Heart left ventricle (tissue), 16 donors: ENCODE measurements at places on chromosomes 7 and 10. TPM values are rescaled to one million over a fixed set of nuclear protein-coding genes. Genes with fewer than 3 reads are reported as not detected.

ABCA13 gene
- total RNA-seq: 0.09 TPM

HPSE2 gene
- 0.14 TPM for total RNA-seq

UNCX gene
- total RNA-seq: not detected

DNA sequence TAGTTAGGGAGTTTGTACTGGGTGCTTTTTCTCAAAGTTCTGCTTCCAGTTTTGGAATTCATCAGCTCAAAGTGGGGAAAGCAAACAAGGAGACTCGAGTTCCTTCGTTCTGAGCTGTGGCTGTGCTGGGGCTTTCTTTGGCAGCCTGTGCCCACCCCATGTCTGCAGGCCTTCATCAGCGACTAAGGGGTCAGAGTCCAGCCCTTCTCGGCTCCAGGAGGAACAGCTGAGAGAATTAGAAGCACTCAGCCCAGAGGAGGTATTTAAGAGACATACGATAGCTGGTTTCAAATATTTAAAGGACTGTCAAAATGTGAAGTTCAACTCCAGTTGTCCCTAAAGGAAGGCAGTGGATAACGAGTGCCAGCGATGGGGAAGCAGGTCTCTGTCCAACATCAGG is 41.3 kb downstream of the SH3PXD2A start:
- H3K27me3 ChIP-seq: no peaks in the 10 kb centered on the region
- no peak for DNase-seq
- H3K4me3 ChIP-seq: no peak overlapping the region
- peaks cover 30% of the 10 kb centered on the region for H3K4me1 ChIP-seq
- no peak overlapping the region for H3K27ac ChIP-seq

- H3K27ac ChIP-seq: no peak overlapping the region
- peaks cover 43% of the 10 kb centered on the region for H3K36me3 ChIP-seq
- H3K4me1 ChIP-seq: no peaks in the 10 kb centered on the region
- peak; percentile 3 for DNase-seq
- H3K4me3 ChIP-seq: no peak overlapping the region
Observed at GRCh38 chr7:151211155-151211772, 976 bp upstream of the H2BK1 start.

INA gene
- total RNA-seq: not detected

SLC37A3 gene
- 6.5 TPM for total RNA-seq

NPFFR1 gene
- total RNA-seq: not detected

- H3K27me3 ChIP-seq: no peaks in the 10 kb centered on the region
- no peak for DNase-seq
- peaks cover 11% of the 10 kb centered on the region for H3K4me1 ChIP-seq
- H3K36me3 ChIP-seq: no peaks in the 10 kb centered on the region
- no peak overlapping the region for H3K27ac ChIP-seq
Observed at GRCh38 chr10:541750-542371, 147.6 kb downstream of the DIP2C start.

DNA sequence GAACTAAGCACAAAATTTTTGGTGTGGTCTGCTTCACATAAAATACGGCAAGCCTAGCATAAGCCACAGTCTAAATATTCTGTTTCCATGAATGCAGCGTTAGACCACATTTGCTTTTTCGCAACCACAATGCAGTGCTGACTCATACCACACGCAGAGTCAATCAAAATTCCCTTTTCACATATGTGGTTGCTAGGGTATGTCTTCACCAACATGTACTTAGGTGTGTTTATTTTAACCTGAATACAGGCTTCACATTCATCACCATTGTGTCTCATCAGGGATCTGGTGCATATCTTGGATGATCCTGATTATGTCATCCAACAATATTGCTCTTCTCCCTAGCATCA is 90.8 kb downstream of the CHN2 start:
- H3K36me3 ChIP-seq: no peaks in the 10 kb centered on the region
- no peak for DNase-seq
- H3K27me3 ChIP-seq: no peaks in the 10 kb centered on the region
- no peak overlapping the region for H3K27ac ChIP-seq

- no peak for DNase-seq
- H3K27me3 ChIP-seq: peaks cover 46% of the 10 kb centered on the region
- peak overlapping the region; percentile 13 for H3K4me3 ChIP-seq
- H3K4me1 ChIP-seq: peaks cover 6% of the 10 kb centered on the region
Observed at GRCh38 chr10:104641937-104642657, 1.0 kb downstream of the SORCS3 start.

DNA sequence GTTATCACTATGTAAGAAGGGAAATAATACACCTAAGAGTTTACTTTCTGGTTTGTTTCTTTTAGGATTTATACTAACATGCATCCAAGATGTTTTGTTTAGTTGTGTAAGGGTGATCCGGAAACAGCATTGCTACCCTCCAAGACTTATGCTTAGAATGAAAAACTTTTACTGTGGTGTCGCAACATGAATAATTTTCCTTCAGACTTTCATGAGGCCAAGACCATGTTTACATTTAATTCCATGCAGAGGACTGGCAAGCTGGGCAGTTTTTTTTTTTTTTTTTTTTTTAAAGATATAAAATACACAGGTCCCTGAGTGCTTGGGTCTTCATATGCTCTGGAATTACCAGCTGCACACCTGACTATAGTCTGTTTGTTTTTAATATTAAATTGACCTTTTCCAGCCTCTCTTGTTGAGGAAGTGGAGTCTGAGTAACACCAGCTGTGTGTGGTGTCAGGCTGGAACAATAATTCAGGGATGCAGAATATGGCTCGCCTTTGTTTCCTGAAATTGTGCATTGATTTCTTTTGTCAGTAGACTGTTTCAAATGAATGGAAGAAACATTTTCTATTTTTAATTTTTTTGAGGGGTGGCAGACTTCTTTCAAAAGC is 81.7 kb downstream of the ST7 start:
- H3K4me1 ChIP-seq: peaks cover 23% of the 10 kb centered on the region
- DNase-seq: no peak
- H3K27ac ChIP-seq: no peak overlapping the region
- no peak overlapping the region for H3K4me3 ChIP-seq
- H3K27me3 ChIP-seq: no peaks in the 10 kb centered on the region

GRCh38 chr7:88300401-88300945 is 6.2 kb downstream of the STEAP4 start:
- peak overlapping the region; percentile 15 for H3K27ac ChIP-seq
- H3K4me3 ChIP-seq: no peak overlapping the region
- H3K27me3 ChIP-seq: no peaks in the 10 kb centered on the region
- no peak for DNase-seq
- H3K4me1 ChIP-seq: no peaks in the 10 kb centered on the region
- no peaks in the 10 kb centered on the region for H3K36me3 ChIP-seq

DNA sequence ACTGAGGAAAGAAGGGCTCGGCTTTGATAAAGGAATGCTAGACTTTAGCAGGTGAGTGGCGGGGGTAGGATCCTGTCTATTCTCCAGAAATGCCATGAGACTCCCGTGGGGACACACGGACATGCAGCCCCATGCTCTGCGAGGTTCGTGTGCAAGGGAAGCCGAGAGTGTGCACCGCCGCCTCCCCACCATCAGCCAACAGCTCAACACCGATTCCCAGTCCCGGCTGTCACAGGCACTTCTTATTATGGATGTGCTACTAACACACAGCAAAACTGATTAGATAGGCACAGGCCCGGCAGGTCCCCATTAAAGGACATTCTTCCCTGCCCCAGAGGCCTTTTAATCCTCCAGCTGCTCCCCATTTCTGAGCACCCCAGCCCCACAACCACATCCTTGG is 154.4 kb downstream of the PRKAG2 start:
- H3K27ac ChIP-seq: peak overlapping the region; percentile 72
- H3K36me3 ChIP-seq: no peaks in the 10 kb centered on the region
- DNase-seq: peak; percentile 64
- H3K4me3 ChIP-seq: no peak overlapping the region

DNA sequence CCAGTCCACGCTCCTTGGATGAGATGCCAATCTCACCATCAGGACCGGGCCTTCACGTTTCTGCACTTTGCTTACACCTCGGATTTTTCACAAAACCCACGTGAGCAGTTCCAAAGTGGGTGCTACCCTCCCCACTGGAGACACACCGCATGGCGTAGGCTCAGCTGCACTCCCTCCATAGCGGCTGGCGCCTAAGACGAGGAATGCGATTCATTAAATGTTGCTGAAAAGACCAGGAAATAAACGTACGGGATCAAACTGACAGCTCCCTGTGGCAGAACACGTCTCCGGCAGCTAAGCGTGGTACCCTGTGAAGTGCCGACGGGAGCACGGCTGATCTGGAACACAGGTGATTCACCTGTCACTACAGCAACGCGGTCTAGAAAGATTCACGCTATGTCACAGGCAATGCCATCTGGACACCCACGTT is 209.0 kb downstream of the DIP2C start:
- no peak for DNase-seq
- no peak overlapping the region for H3K4me3 ChIP-seq
- no peak overlapping the region for H3K27ac ChIP-seq
- no peaks in the 10 kb centered on the region for H3K4me1 ChIP-seq
- no peaks in the 10 kb centered on the region for H3K27me3 ChIP-seq

DNA sequence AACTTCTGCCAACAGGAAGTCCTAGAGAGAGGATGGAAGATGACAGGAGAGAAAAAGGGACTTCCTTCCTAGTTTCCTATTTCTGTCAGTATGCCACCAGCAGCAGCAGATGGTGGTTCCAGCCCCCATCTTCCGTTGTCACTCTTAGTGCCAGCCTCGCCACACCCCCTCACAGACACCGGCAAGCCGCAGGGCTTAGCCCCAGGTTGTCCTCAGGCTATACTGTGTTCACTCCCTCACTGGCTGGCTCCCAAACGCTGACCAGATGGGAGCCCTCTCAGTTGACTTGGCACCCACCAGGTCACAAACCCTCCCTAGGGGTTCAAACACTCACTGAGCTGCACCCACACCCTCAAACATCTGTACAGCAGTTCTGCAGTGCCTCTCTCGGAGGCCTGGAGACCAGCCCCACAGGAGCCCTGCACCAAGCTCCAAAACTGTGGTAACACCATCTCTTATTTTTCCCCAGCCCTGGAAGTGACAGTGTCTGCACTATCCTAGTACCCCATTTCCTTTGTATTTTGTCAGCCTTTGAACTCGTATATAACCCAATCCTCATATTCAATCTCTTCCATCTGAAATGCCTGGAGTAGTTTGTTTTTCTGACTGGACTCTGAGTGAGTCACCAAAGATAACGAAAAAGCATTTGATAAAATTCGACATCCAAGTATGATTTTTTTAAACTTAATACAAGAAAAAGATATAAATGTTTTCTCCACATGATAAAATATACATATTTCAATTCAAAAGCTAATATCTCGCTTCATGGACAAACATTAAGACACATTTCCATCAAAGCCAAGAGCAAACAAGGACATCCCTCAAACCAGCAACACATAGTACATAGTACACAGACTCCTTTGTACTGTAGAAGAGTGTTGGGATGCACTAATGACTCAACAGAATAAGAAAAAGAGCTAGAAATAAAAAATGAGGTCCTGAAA is 34.5 kb downstream of the SMURF1 start:
- no peaks in the 10 kb centered on the region for H3K27me3 ChIP-seq
- DNase-seq: no peak

DRGX gene
- total RNA-seq: not detected

MOGAT3 gene
- total RNA-seq: not detected

GRCh38 chr10:28913436-28914237 is 236.3 kb downstream of the BAMBI start:
- no peak for DNase-seq
- H3K27ac ChIP-seq: no peak overlapping the region
- H3K4me3 ChIP-seq: no peak overlapping the region
- no peaks in the 10 kb centered on the region for H3K27me3 ChIP-seq
- H3K4me1 ChIP-seq: no peaks in the 10 kb centered on the region

- no peaks in the 10 kb centered on the region for H3K36me3 ChIP-seq
- DNase-seq: no peak
Observed at GRCh38 chr7:21377545-21377944, 50.3 kb upstream of the SP4 start.

DNA sequence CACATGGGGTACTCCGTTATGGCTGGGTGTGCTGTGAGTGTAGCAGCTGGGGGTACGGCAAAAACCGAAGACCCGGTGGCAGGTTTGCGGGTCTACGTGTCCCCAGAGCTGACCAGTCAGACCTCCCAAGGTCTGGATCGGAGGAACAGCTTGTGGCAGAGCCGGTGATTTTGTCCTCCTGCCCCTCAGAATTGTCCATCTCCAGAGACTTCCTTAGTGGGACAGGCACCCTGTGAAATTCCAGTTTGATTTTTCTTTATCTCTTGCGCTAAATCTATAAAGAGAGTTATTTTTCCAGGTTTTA is 1.0 kb downstream of the EIF3B start:
- no peak overlapping the region for H3K27ac ChIP-seq
- peaks cover 30% of the 10 kb centered on the region for H3K36me3 ChIP-seq
- peaks cover 55% of the 10 kb centered on the region for H3K4me1 ChIP-seq
- no peaks in the 10 kb centered on the region for H3K27me3 ChIP-seq

EGR2 gene
- total RNA-seq: 0.44 TPM

TAS2R4 gene
- total RNA-seq: 0.12 TPM

DNA sequence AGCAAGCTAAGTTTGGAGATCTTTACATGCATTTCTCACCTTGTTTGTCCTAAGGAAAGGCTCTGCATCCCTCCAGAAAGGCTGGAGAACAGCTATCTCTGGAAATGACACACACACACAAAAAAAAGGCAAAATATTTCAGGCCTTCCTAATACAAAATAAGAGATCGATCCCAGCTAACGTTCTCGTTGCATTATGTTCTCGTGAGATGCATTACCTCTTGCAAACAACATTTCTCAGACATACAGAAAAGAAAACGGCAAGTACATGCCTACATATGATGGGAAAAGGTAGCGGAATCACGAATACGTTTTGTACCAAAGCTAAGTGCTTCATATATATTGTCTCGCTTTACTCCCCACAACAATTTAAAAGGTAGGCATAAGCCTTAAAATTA is 488 bp downstream of the MTERF1 start:
- peak overlapping the region; percentile 76 for H3K4me3 ChIP-seq
- no peaks in the 10 kb centered on the region for H3K27me3 ChIP-seq
- peaks cover 2% of the 10 kb centered on the region for H3K36me3 ChIP-seq
- H3K27ac ChIP-seq: no peak overlapping the region
- DNase-seq: no peak

- no peak overlapping the region for H3K4me3 ChIP-seq
- no peaks in the 10 kb centered on the region for H3K4me1 ChIP-seq
- H3K36me3 ChIP-seq: no peaks in the 10 kb centered on the region
- peaks cover 5% of the 10 kb centered on the region for H3K27me3 ChIP-seq
- H3K27ac ChIP-seq: no peak overlapping the region
Observed at GRCh38 chr10:1788401-1788800, 51.1 kb upstream of the ADARB2 start.

DNA sequence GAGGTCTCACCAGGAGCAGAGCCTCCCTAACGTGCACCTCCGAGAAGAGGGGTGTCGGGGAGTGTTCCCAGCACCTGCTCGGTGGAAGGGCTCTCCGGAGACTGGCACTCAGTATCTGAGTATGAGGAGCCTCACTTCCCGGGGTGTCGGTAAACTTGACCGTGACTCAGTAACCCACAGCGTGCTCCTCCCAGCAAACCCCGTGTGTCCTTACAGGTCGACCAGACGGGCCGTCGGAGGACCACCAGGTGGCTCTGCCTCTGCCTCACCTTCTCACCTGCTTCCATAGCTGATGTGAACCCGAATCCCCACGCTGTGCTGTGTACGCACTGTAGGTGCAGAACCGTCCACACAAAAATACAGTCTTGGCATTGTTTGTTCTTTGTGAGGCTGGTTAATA is 29.0 kb upstream of the KNDC1 start:
- no peak overlapping the region for H3K27ac ChIP-seq
- peak; percentile 15 for DNase-seq
- no peaks in the 10 kb centered on the region for H3K4me1 ChIP-seq
- no peak overlapping the region for H3K4me3 ChIP-seq
- H3K27me3 ChIP-seq: no peaks in the 10 kb centered on the region
- no peaks in the 10 kb centered on the region for H3K36me3 ChIP-seq
